ENCODE measurements at places on chromosomes 5 and 9.
A peak's percentile ranks its signal among the peaks of the same experiment; 100 is the strongest.

DNA sequence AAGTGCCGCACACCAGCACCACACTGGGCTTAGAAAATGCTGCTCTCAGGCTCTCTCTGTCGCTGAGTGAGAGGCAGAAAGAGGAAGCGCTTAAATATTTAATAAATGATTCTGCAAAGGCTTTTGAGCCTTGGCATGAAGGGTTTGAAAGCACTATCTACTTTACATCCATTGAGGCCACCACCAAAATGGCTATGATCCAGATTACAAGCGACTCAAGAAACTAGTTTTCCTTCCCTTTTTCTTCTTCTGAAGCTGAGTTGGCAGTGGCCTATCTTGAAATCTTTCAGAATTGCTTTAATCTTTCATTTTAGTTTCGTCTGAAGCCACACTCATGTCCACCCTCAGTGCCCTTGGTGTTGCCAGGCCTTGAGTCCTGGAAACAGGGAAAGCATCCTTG, 59.5 kb downstream of the EBF1 start:
- DNase-seq, result no peak

GRCh38 chr9:120486347-120486746, 93.6 kb downstream of the CDK5RAP2 start:
- DNase-seq, result no peak

DNA sequence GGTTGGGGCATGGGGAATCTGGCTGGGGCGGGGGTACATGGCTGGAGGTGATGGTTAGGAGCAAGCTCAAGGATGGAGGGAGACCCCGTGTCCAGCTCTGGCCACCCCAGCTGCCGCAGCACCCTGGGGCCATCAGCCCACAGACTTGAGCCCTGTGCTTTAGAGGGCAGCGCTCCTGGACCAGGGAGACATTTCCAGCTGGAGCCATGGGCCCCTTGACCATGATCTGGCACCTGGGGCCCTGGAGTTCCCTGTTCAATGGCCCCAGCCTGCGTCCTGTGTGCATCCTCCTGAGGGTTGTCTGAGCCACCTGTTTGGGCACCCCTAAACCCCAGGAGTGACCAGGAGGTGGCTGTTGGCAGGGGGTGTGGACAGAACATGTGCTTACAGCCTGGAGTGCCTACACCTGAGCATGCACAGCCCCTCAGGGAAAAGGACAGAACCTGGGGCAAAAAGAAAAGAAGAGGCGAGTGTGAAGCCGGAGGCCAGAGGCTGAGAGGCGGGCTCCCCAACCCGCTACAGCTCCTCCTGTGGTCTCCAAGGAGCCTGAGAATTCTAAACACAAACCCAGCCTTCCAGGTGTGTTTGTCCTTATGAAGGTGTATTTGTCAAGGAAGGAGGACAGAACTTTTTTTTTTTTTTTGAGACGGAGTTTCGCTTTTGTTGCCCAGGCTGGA, 126.7 kb downstream of the C9orf50 start:
- no peak for DNase-seq

DNA sequence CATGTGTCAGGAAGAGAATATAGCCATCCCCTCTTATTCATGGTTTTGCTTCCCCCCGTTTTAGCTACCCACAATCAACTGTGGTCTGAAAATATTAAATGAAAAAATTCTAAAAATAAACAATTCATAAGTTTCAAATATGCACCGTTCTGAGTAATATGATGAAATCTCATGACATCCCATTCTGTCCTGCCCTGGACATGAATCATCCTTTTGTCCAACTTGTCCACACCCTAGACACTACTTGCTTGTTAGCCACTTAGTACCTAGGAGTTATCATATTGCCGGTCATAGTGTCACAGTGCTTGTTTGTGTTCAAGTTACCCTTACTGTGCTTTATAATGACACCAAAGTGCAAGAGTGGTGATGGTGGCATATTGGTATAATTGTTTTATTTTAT, 113.5 kb downstream of the CAAP1 start:
- DNase-seq, result no peak

DNA sequence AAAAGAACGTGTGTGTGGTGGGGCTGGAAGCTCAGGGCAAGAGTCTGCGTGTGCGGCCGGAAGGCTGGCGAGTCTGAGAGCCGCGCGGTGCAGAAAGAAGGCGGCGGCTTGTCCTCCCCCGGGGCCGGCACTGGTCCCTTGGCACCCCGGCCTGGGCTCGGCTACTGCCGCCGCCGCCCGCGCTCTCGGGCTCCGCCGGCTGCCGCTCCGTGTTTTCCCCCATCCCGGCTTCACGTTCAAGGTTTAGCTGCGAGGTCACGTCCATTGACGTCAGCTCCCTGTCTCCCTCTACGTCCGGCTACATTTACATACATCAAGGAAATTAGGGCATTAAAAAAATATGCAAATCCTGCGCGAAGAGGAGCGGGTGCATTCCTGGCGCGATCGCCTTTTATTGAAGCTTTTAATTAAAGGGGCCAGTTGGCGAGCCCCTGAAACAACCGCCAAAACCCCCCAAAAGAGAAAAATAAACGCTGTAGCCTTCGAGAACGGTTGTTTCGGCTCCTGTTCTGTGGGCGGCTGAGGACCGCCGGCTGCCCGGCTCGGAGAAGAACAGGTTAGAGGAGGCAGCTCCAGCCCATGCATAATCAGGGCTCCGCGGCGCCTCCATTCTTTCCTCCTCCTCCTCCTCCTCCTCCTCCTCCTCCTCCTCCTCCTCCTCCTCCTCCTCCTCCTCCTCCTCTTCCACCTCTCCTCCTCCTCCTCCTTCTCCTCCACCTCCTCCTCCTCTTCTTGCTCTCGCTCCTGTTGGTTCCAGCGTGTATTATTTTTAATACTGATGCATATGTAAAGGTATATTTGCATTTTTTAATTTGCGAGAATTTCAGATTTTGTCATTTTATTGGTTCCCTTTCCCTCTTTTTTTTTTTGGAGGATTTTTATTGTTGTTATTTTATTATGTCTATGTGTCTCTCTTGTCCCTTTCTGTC, 207.0 kb downstream of the MEF2C start:
- DNase-seq, result peak; percentile 93

DNA sequence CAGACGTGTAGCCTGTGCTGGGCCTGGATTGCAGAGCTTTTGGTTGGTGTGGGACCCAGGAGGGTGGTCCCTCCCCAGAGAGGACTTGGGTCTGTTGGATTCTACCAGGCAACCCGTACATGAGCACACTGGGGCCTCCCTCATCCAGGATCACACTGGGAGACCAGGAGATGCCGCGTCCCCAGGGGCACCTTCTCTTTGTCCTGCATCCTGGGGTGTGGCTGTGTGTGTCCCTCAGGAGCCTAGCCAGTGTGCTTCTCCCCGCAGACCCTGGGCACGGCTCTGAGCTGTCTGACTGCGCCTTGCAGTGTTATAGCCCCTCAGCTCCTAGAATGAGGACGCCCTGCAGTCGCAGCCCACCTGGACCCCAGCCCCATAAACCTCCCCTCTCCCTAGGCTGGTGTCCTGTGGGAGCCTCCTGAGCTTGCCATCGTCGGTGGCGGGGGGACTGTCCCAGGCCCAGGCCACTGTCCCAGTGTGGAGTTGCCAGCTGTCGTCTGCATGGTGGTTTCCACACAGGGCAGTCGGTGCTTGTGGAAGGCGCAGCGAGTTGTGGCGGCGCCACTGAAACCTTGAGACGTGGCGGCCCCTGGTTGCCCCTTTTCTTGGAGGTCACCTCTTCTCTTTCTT, 27.6 kb downstream of the CEP72 start:
- no peak for DNase-seq

- DNase-seq, result no peak
These were observed 69.0 kb downstream of the ADAMTSL1 start for GRCh38 chr9:18542837-18543405.

DNA sequence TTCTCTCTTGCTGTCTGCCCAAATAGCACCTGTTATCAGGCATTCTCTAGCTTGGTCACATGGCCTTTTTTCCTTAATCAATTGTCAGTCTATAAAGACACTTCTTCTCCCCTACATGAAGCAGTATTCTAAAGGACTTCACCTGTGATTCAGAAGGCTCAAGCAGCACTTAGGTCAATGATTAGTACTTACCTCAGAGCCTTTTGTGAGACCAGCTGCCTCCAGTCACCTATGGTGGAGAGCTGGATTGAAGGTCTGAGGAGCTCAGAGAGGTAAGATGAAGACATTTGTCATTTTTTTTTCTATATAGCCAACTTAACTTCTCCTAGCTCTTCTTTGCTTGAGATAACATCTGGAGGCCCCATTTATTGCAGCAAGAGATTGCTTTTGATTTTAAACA, 278.3 kb upstream of the PCSK5 start:
- DNase-seq, result no peak

- DNase-seq, result no peak
These were observed 1.6 kb upstream of the SAR1B start for GRCh38 chr5:134634227-134634626.

DNA sequence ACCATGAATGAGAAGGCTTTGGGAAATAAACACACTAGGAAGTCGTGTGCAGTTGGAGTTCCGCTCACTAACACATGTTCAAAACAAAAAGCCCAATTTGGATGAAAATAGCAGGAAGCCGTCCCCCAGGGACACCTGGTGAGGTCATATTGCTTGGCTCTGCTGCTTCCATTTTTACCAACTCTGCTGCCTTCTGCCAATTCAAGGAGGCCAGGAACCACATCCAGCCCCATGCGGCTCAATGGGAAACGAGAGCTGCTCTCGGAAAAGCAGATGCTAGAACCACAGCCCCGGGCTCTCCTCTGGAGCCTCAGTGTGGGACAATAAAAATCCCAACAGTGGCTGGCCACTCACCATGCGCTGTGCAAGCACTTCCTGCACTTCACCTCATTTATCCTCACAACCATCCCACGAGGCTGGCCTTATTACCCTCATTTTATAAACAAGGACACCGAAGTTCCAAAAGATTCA, 13.4 kb downstream of the ADAM19 start:
- DNase-seq, result no peak

DNA sequence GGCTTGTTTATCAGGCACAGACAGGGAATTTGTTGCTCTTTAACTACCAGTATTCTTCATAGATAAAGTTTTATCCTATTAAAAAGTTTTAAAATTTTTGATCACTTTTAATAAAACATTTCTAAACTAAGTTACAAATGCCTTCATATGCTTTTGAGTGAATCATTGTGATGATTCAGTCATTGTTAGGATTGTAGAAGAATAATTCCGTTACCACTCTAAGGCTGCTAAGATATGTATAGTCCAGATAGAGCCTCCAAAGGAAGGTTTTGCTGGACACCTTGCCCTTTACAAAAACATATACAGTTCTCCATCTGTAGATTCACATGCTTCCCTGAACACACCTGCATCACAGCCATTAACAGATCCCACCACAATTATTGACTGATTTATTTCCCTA, 233.7 kb downstream of the SPOCK1 start:
- DNase-seq, result no peak

GRCh38 chr9:128113526-128114325, 13.8 kb downstream of the PTGES2 start:
- DNase-seq, result no peak

DNA sequence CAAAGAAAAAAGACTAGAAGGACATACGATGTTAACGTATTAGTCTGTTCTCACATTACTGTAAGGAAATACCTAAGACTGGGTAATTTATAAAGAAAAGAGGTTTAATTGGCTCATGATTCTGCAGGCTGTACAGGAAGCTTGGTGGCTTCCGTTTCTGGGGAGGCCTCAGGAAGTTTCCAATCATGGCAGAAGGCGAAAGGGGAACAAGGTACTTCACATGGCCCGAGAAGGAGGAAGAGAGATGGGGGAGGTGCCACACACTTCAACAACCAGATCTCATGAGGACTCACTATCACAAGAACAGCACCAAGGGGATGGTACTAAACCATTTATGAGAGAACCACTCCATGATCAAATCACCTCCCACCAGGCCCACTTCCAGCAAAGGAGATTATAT, 110.1 kb downstream of the CARTPT start:
- DNase-seq, result no peak

DNA sequence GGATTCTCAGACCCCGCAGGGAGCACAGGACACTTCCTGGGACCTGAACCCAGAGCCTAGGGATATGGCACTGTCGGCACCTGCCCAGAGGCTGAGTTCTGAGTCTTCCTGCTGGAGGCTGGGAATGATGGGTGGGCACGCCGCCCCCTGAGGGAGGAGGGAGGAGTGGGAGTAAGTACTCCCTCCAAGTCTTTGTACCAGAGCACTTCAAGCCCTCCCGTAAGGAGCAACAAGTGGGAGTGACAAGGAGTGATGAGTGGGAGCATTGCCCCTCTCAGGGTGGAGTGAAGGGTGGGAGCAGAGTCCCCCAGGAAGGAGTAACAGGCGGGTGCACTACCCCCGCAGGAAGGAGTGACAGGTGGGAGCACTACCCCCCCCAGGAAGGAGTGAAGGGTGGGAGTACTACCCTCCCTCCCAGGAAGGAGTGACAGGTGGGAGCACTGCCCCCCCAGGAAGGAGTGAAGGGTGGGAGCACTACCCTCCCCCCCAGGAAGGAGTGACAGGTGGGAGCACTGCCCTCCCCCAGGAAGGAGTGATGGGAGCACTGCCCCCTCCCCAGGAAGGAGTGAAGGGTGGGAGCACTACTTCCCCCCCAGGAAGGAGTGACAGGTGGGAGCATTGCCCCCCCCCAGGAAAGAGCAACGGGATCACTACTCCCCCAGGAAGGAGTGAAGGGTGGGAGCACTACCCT, 100.1 kb downstream of the CACNA1B start:
- DNase-seq, result no peak

DNA sequence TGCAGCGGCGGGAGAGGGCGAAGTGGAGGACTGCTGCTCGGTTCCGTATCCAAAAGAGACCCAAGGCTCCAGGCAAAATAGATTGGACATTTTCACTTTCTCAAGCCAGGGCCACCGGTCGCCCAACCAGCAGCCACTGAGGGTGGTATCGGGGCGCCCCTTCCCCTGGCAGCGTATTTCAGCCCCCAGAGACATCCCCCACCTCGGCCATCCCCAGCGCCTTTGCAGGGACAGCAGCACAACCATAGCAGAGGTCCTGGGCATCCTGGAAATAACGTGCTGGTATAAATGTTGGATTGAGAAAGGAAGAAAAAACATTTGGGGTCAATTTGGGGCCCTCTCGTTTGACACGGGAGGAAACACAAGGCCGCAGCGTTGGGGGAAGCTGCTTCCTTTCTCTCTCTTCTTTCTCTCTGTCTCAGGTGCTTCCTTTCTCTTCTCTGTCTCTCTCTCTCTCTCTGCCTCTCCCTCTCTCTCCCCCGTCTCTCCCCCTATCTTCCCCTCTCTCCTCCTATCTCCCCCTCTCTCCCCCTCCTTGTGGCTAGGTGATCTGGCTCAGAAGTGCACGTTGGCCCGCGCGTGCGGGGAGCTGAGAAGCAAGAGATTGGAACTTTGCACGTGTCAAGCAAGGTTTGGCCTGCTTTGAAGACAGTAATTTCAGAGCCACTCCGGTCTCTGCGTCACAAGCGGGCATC, 624 bp upstream of the RETREG1 start:
- no peak for DNase-seq

- no peak for DNase-seq
These were observed 16.7 kb upstream of the MED10 start for GRCh38 chr5:6395102-6395445.

DNA sequence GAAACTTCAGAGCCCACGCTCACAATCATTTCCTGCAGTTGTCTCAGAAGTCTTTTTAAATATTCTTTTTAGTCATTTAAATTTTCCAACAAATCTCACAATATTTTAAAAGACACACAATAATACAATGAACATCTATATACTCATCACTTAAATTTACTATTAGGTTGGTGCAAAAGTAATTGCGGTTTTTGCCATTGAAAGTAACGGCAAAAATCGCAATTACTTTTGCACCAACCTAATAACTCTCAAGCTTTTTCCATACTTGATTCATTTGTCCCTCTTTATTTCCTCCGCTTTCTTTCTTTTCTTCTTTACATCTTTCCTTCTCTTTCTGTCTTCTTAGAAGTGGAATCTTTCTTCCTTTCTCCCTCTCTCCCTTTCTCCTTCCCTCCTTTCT, 19.2 kb upstream of the TMEM215 start:
- DNase-seq, result no peak

- DNase-seq, result no peak
These were observed 33.0 kb downstream of the ZDHHC11B start for GRCh38 chr5:751496-751895.

Measured in mesendoderm (in vitro differentiated cells).